ENCODE measurements at places on chromosomes 5 and 9. TPM values are rescaled to one million over a fixed set of nuclear protein-coding genes. Genes with fewer than 3 reads are reported as not detected.

DBH gene
- total RNA-seq: 16.7 TPM

ARSI gene
- total RNA-seq: 0.43 TPM

MUSK gene
- total RNA-seq: not detected

GMCL2 gene
- total RNA-seq: not detected

PPP6C gene
- 17.0 TPM for total RNA-seq

BSPRY gene
- total RNA-seq: 0.33 TPM

- DNase-seq: peak; percentile 61
Observed at GRCh38 chr5:151772029-151772845, 483 bp downstream of the G3BP1 start.

GRCh38 chr5:178768371-178769260 is 38.2 kb upstream of the ZNF354A start:
- DNase-seq: no peak

GRCh38 chr9:115267790-115268189 is 149.8 kb upstream of the TNC start:
- DNase-seq: no peak

- DNase-seq: no peak
Observed at GRCh38 chr9:22041775-22042174, 32.7 kb upstream of the CDKN2B start.

DNA sequence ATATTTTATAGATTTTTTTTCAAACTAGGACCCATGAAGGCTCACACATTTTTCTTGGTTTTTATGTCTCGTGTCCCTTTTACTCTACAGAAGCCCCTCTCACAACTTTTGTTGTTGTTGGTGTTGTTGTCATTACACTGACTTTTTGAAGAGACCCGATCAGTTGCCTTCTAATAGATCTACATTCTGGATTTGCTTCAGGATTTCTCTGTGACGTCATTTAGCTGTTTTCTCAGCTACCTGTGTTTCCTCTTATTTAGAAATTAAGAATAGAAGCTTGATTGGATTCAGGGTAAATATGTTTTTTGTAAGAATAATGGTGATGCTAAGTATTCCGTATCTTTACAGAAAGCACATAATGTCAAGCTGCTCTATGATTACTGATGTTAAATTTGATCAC is 213.3 kb upstream of the ZNF462 start:
- no peak for DNase-seq

DNA sequence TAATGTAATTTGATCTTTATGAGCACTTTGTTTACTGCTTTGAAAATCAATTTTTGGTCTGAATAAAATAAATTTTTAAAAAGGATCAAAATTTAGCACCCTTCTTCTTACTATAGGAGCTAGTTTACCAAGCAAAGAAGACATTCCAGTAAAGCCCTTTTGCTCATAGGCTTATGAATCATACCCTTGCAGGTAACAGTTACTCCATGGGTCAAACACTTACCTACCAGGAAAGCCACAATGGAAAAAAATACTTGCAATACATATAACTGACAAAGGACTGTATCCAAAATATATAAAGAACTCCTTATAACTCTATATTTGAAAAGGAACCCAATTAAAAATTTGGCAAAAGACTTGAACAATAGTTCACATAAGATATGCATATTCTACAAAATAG is 66.6 kb downstream of the SHOC1 start:
- no peak for DNase-seq

- DNase-seq: no peak
Observed at GRCh38 chr9:92740446-92740961, 24.1 kb downstream of the BICD2 start.

All from left lobe of liver (tissue), 2 donors.